ENCODE measurements at places on chromosomes 13 and 19.

- no peak for DNase-seq
Observed at GRCh38 chr13:58476206-58476918, 844.8 kb downstream of the PCDH17 start.

GRCh38 chr19:35740108-35740422 lies 2.2 kb downstream of the IGFLR1 start:
- no peak for DNase-seq

DNA sequence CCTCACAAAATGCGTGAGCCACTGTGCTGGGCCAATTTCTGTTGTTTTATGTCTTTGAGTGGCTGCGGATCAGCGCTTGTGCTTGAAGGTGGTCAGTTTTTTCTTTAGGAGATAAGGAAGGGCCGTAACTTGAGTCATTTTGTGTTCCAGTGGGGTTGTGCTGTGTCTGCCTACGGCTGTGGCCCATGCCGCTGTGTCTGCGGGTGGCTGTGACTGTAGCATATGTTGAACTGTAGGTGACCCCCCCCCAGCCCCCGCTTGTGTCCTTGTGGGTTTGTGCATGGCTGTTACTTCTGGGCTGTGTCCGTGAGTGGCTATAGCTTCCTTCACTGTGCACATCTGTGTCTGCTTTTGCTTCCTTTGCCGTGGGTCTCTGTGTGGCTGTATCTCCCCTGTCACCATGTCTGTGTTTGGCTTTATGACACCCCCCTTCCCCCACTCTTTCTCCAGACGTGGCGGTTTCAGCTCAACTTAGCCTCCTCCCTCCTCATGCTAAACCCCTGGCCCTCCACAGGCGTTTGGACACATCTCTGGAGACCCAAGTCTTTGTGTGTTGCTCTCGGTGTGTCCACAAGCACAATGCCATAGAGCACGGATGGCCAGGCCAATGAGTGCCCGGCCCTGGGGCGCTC lies 675 bp downstream of the PPP1R14A start:
- no peak for DNase-seq

GRCh38 chr13:111975539-111976473 lies 91.1 kb upstream of the SOX1 start:
- no peak for DNase-seq

Data from CD4-positive, alpha-beta T cell treated with Interferon gamma for 1 hour (primary cell).